ENCODE measurements at places on chromosomes 2 and 18. TPM values are rescaled to one million over a fixed set of nuclear protein-coding genes. Genes with fewer than 3 reads are reported as not detected.

HRH4 gene
- 1.7 TPM for total RNA-seq

IL37 gene
- total RNA-seq = not detected

MC5R gene
- total RNA-seq = not detected

DNA sequence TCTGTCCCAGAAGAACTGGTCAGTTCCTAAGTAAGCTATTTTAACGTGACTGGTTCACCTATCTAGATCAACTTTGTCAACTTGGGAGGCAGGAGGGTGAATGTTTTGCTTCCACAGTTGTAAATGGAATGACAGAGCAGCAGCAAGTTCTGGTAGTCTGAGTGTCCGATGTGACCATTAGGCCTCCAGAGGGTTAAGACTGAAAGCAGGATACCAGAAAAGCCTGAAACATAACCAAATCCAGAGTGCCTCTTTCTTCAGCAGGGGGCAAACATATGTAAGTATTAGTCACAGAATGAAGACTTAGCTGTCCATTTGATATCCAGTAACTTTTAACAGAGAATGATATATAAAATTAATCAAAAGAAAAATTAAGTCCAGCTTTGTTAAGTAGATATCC lies 9.2 kb downstream of the HOXD3 start:
- no peaks in the 10 kb centered on the region for H3K36me3 ChIP-seq
- no peak for DNase-seq
- no peak overlapping the region for H3K27ac ChIP-seq
- H3K4me3 ChIP-seq = no peak overlapping the region
- no peaks in the 10 kb centered on the region for H3K4me1 ChIP-seq
- peaks cover 92% of the 10 kb centered on the region for H3K27me3 ChIP-seq

SERPINB2 gene
- 0.38 TPM for total RNA-seq

DNA sequence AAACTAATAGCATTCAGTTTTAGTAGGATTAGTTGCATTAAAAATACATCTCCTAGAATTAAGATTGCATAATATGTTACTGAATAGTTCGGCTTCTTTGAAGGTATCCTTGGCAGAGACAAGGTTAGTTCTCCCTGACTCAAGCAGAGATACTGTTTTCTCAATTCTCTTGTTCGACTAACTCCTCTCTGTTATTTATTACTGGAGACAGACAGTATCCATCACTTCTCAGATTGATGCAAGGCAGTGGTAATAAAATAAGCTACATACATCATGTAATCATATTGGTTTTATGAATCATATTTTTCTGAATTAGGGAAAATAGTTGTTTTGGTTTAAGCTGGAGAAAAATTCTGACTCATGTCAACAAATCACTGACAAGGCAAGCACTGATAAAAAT lies 134.8 kb downstream of the SLC8A1 start:
- H3K4me1 ChIP-seq = no peaks in the 10 kb centered on the region
- H3K4me3 ChIP-seq = no peak overlapping the region
- no peak for DNase-seq
- H3K36me3 ChIP-seq = no peaks in the 10 kb centered on the region
- no peak overlapping the region for H3K27ac ChIP-seq

NOL4 gene
- total RNA-seq = not detected

GRCh38 chr2:146207417-146207816 lies 1637.4 kb upstream of the ACVR2A start:
- H3K36me3 ChIP-seq = no peaks in the 10 kb centered on the region
- no peak overlapping the region for H3K27ac ChIP-seq
- H3K27me3 ChIP-seq = no peaks in the 10 kb centered on the region

GRCh38 chr2:207042841-207043240 lies 103.5 kb downstream of the CPO start:
- DNase-seq = no peak
- no peaks in the 10 kb centered on the region for H3K27me3 ChIP-seq
- H3K27ac ChIP-seq = no peak overlapping the region
- no peaks in the 10 kb centered on the region for H3K36me3 ChIP-seq
- H3K4me1 ChIP-seq = peaks cover 4% of the 10 kb centered on the region

GRCh38 chr18:5726011-5726410 lies 169.3 kb downstream of the TMEM200C start:
- no peaks in the 10 kb centered on the region for H3K36me3 ChIP-seq
- no peak for DNase-seq
- no peaks in the 10 kb centered on the region for H3K27me3 ChIP-seq
- H3K27ac ChIP-seq = no peak overlapping the region
- no peaks in the 10 kb centered on the region for H3K4me1 ChIP-seq

C1QL2 gene
- total RNA-seq = not detected

REG1A gene
- total RNA-seq = not detected

DNA sequence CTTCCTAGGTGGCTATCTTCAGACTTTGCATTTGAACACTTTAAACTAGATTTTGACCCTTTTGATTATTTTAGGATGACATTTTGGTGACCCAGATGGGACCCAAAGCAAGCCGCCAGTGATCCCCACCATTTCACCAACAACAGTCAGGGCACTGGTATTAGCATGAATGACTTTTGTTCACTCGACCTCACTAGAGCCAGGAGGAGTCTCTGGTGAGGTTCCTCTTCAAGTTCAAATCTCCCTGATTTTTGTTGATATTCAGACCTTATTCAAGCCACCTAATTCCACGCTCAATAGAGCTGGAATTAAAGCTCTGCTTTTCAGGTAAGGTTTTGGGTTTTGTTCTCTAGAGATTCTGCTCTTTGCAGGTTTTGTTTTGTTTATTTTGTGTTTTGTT lies 202.3 kb downstream of the MREG start:
- H3K4me3 ChIP-seq = no peak overlapping the region
- no peak overlapping the region for H3K27ac ChIP-seq
- H3K4me1 ChIP-seq = peaks cover 8% of the 10 kb centered on the region
- no peaks in the 10 kb centered on the region for H3K27me3 ChIP-seq

ANKAR gene
- total RNA-seq = 10.7 TPM

GRCh38 chr2:235843591-235844395 lies 324.4 kb downstream of the GBX2 start:
- H3K4me1 ChIP-seq = no peaks in the 10 kb centered on the region
- H3K36me3 ChIP-seq = no peaks in the 10 kb centered on the region
- no peak for DNase-seq
- no peak overlapping the region for H3K27ac ChIP-seq

SRD5A2 gene
- not detected for total RNA-seq

- DNase-seq = no peak
- H3K27ac ChIP-seq = no peak overlapping the region
- H3K4me1 ChIP-seq = peaks cover 39% of the 10 kb centered on the region
- H3K27me3 ChIP-seq = no peaks in the 10 kb centered on the region
These were observed 173.1 kb downstream of the ASB1 start for GRCh38 chr2:238599549-238600505.

All from upper lobe of right lung (tissue), 1 donor.